ENCODE measurements at places on chromosomes 1 and 21.

DNA sequence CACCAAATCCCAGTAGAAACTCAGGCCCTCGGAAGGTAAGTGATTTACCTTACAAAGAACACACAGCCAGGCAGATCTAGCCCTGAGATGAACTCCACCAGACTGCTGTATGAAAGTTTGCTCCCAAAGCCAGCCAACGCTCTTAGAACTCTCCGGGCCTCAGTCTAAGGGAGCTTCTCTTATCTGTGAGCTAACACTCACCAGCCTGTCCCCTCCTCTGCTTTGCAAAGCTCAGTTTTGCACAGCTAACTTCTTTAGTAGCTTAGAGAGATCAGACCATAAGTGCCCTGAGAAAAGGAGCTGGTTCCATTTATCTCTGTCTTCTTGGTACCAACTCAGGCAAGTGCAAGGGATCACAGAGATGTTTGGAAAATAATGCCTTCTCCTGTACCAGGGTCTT, 195.8 kb upstream of the JUN start:
- no peak for DNase-seq

DNA sequence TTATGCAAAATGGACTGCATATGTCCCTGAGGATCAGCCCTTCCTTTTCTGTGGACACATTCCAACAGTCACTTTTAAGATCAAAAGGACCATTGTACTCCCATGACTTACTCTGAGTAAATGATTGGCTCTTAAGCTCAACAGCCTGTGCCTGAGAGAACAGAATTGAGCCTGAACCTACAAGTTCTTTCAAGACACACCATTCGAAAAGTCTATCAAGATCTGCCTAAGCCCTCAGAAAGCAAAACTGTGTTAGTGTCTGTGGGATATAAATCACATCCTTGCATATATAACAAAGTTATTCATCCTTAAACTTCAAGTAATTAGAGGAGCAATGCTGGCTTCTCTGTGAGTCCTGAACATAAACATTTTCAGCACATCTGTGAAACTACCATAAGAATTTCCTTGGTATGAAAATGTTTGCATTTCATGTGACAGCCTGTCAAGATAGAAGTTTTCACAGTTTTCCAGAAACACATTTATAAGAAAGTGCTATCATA, 41.6 kb downstream of the PCNX2 start:
- no peak for DNase-seq

- no peak for DNase-seq
Observed at GRCh38 chr1:230385158-230385450, 41.0 kb downstream of the PGBD5 start.

GRCh38 chr1:30738040-30738714, 14.8 kb upstream of the MATN1 start:
- no peak for DNase-seq

GRCh38 chr1:164602480-164603093, 43.6 kb downstream of the PBX1 start:
- no peak for DNase-seq

- no peak for DNase-seq
Observed at GRCh38 chr1:160189649-160190625, at the start of gene CASQ1. Gene CASQ1, plus strand, starts transcription at chr1:160190575. Its CDS starts 177 bp downstream, at chr1:160190752.

GRCh38 chr1:9984253-9984652, 12.8 kb upstream of the RBP7 start:
- DNase-seq = no peak

- no peak for DNase-seq
Observed at GRCh38 chr1:115782571-115783281, 14.2 kb upstream of the CASQ2 start.

- DNase-seq = no peak
Observed at GRCh38 chr1:212463565-212464285, 31.0 kb downstream of the NENF start.

All from activated CD8-positive, alpha-beta memory T cell treated with anti-CD3 and anti-CD28 coated beads for 1 hour (primary cell).